ENCODE measurements at places on chromosomes 2 and 18. TPM values are rescaled to one million over a fixed set of nuclear protein-coding genes. Genes with fewer than 3 reads are reported as not detected.

The CETN1 gene
- not detected for total RNA-seq

The SERPINB13 gene
- not detected for total RNA-seq

GRCh38 chr2:181149056-181149455, 168.7 kb downstream of the UBE2E3 start:
- no peak for DNase-seq

DNA sequence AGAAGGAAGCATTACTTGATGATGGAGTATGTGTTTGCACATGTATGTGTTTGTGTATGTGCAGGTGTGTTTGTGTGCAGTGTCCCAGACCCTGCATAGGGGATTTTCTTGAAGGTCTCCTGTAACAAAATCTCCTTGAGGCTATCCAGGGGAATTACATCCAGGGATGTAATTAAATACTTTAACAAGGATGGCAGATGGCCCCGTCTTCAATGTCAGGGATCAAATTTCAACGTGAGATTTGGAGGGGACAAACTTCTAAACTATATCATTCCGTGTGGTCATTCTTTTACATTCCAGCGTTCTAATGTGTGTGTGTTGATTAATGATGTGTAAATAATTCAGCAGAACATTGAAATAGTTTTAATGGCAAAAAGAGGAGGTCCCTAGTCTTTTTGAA, 3.3 kb downstream of the UGT1A9 start:
- DNase-seq = no peak

GRCh38 chr2:97759727-97760407, 46.5 kb downstream of the ZAP70 start:
- DNase-seq = no peak

GRCh38 chr2:67159929-67160328, 237.2 kb upstream of the ETAA1 start:
- no peak for DNase-seq

The C18orf54 gene
- 1.8 TPM for total RNA-seq

DNA sequence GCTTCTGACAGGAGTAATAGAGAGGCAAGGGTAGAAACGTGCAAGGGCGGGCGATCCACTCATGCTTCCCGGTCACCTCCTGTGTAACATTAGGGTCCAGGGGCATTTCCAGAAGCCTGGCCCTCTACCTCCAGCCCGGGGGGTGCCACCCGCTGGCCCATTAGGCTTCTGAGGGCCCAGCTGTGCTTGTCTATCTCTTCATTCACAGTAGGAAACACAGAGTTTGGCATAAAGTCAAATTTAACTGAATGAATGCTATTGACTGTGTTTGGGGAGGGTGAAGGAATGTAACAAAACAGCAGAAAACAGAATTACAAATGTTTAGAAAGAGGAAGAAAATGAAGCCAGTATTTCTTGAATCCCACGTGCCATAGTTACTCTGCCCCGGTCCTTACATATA, 112.4 kb upstream of the SLC66A3 start:
- no peak for DNase-seq

- peak; percentile 98 for DNase-seq
These were observed 48.5 kb downstream of the SMAD7 start for GRCh38 chr18:48902023-48902855.

DNA sequence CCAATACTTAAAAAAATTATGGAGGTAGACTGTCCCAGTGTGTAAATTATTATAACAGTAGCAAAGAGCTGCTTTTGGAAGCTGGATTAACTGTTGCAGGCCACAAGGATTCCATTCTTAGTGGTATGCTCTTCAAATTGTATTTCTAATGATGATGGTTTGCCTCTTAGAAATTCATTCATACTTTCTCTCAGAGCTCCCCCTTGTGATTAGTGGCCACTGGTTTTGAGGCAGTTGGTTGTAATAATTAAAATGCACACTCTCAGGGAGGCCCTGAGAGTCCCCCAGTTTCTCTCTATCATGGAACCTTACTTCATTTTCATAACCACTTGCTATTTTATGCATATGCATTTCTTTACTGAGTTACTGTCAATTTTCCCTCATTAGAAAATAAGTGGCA, 122.5 kb downstream of the PLA2R1 start:
- DNase-seq = peak; percentile 21

The AQP12B gene
- not detected for total RNA-seq

The IL1B gene
- not detected for total RNA-seq

The NT5C1B gene
- total RNA-seq = not detected

DNA sequence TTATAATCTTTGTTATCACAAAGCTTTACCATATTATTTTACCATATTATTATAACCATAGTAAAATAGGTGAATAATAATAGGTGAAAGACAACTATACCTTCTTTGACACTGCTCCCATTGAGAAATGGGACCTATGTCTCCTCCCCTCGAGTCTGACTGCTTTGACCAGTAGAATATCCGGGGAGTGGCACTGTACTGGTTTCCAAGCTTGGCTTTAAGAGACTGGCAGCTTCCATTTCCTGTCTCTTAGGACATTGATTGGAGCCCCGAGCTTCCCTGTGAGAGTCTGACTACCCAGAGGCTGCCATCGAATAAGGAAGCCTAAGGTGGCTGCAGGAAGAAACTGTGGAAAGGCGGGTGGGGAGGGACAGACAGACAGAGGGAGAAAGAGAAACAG, 40.1 kb upstream of the PLEKHM3 start:
- DNase-seq = no peak

DNA sequence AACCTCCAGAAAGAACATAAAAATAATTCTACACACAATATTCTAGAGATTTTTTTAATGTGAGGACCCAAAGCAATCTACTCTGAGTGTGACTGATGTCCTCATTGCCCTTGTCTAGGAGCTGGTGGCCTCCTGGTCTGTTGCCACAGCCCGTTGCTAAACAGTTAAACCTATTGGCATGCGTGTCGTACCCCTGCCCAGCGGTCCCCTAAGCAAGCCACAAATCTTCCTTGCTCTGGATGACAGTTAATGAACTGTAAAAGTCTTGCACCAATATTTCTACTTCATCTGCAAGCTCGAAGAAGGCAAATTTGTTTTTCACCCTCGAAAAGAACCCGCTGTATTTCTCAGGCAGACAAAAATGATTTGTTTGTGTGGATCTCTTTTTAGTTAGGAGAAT, 489.1 kb upstream of the MEX3C start:
- DNase-seq = no peak

DNA sequence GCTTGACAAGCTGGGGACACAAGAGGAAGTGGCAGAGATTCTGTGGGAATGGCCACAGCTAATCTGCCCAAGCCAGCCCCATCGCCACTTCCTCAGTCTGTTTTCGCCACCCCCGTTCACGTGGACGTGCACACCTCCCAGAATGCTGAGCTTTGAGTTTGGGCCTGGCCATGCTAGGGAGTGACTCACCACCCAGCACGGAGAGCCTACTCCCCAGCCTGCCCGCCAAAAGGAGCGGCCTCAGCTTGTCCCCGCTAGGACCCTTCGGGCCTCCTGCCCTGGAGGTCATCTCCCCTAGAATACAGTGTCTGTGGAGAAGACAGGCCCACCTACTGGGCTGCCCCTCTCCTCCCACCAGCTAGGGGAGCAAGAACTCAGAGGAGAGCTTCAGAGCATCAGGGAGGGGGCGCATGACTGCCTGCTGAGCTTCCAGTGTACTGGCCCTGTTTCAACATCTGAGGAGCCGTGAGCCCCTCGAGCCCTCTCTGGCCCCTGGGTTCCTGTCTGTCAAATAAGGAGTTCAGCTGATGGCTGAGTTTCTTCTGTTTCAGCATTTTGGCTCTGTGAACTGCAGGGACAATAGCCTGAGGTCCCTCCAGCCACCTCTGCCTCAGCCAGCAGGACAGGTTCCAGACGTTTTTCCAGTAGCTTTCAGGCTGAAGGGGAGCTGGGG, 5.1 kb downstream of the SLC35F6 start:
- no peak for DNase-seq

DNA sequence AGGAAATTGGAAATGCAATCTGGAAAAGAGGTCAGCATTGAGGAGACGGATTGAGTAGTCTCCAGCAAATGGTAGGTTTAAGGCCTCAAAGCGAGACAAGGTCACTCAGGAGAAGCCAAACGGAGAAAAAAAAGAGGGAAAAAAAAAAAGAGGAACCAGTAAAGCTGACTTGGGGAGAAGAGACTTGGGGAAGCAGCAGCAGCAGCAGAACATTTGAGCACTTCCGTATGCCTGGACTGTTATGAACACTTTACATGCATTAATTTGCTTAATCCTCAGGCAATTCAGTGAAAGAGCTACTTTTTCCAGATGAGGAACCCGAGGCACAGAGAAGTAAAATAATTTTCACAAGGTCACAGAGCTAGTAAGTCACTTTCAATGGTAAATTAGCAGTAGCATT, 81.3 kb downstream of the OSBPL6 start:
- no peak for DNase-seq

DNA sequence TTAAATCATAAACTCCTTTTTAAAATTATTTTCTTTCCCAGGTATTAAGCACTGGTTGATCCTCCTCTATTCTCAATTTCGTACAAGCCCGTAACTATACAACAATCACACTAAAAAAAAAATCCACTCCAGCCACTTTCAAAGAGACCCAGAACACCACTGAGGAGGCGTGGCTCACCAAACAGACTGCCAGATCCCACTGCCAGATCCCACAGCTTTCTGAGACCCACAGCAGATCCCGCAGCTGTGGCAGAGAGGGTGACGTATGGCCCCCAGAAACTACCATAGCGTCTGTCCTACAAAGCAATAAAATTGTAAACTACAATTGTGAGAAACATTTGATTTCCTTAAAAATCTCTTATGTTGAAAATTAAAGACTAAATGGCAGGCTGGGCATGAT, 230.7 kb upstream of the PXDN start:
- DNase-seq = no peak

GRCh38 chr2:62795341-62795740, 89.8 kb downstream of the EHBP1 start:
- no peak for DNase-seq

The NTSR2 gene
- not detected for total RNA-seq

DNA sequence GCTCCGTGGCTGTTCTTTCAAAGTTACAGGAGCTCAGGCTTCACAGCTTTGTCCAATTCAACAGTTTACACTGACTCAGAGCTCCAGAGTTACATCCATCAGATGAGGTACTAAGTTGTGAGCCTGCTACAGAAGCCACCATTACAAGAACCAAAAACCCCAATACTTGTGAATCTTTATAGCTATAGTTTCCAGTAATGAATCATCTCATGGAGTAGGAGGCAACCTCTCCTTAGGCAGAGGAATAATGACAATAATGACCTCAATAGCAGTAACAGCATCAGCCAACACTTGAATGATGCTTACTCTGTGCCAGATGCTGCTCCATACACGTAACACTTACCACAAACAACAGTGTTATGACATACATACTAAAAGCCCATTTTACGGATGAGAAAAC, 3.6 kb downstream of the ZC3H8 start:
- DNase-seq = peak; percentile 23

The UGT1A8 gene
- total RNA-seq = not detected

DNA sequence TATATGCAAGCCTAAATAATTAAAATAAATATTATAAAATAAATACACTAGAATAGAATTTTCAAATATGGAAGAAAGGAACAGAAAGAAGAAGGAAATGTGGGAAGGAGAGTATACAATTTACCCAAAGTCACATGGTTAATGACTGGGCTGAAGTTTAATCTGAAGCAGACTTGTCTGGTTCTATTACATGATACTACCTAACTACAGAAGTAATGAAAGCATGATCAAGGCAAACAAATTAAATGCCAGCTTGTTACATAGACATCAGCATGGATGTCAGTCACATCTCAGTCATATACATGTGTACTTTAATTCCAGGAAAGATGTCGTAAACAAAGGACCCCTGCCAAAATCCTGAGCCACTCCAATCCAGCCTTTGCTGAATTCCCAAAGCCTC, 1060.8 kb downstream of the CNTNAP5 start:
- no peak for DNase-seq

DNA sequence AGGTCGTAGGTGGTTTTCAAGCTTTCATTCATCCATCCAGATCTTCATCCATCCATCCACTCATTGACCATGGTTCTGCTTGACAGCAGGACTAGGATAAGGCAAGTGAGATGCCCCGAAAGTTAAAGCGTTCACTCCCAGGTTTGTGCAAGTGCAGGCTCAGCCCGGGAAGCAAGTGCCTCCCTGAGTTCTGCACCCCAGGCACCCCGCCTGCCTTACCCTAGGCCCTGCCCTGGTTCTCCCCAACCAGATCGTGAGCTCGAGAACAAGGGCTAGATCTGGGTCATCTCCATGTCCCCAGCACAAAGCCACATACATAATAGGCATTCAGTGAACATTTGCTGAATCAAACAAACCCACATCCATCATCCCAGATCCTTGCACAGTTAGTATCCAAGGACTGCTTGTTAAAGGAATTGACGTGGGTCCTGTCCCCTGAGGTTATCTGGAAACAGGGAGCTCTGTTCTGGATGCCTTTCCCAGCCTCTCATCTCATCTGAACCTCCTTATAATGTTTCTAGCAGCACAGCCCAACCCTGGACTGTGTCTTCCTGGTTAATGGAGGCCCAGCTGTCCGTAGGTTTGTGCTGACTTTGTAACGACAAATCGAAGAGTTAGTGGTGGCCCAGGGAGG, 116.1 kb upstream of the GPC1 start:
- DNase-seq = peak; percentile 80

The MAL gene
- not detected for total RNA-seq

The DUSP19 gene
- 2.4 TPM for total RNA-seq

Measured in osteoblast (primary cell).